ENCODE measurements at places on chromosomes 4 and X.

DNA sequence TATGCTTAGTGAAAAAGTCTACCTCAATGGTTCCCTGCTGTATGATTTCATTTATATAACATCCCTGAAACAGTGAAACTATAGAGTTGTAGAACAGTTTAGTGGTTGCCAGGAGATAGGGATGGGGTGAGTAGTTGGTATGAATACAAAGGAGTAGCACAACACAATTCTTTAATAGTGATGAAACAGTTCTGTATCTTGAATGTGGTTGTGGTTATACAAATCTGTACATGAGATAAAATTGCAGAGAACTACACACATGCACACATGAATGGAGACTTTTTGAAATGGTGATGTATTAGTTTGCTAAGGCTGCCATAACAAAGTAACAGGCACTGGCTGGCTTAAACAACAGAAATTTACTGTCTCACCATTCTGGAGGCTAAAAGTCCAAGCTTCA, 677.1 kb downstream of the ADGRL3 start:
- DNase-seq, result no peak

- no peak for DNase-seq
Measured at GRCh38 chr4:4595252-4595651, 53.4 kb upstream of the STX18 start.

DNA sequence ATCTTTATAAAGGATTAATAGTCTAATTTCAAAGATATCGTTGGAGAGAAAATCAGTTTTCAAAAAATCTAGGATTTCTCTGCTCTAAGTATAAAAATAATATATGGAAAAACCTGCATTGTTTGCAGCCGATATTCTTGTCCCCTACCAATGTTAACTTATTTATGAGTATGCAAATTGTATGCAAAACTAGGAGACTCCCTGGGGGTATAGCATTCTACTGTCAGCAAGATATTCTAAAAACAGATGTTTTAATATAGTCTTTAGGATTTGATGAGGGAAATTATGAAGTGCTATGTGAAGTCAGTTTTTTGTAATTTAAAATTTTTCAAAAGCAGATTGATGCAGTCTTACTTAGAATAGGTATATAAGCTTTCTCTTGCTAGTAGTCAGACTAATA, 40.9 kb downstream of the GK2 start:
- no peak for DNase-seq

- no peak for DNase-seq
Measured at GRCh38 chrX:17967888-17968287, 106.8 kb upstream of the RAI2 start.

GRCh38 chr4:168335621-168336020, 17.1 kb upstream of the DDX60 start:
- DNase-seq, result no peak

GRCh38 chr4:54016504-54016903, 47.9 kb downstream of the CHIC2 start:
- DNase-seq, result no peak

GRCh38 chr4:120694973-120695372, 227.6 kb downstream of the PRDM5 start:
- no peak for DNase-seq
